ENCODE measurements at places on chromosomes 7 and 10.

- DNase-seq: no peak
Observed at GRCh38 chr7:5647816-5648215, 133.6 kb downstream of the RNF216 start.

- no peak for DNase-seq
Observed at GRCh38 chr10:107275806-107276205, 111.3 kb upstream of the SORCS1 start.

DNA sequence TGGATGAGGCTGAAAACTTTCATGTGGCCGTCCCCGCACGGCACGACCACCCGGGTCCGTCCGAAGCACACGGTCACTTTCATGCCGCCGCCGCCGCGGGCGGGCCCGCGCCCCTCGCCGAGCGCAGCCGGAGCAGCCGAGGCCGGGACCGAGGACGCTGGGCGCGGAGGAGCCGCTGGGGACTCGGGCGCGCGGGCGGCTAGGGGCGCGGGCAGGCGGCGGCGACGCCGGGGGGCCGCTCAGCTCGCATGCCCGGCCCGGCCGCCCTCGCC, 247 bp downstream of the PARD3 start:
- DNase-seq: no peak

DNA sequence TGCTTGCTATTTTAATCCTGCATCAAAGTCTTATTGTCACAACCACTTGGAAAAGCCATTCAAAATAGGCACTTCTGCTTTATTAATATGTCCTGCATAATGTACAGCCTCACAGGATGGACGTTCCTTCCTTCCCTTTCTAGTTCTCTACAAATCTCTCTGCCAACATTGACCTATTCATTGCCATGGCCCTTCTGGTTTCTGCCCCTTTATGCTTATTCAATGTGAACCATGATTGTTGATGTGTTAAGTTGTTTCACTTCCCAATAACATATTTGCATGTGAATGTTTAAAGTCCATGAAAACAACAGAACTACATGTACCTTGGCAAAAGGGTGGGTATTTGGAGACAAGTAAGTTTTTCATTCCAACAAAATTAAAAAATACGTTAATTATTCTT, 45.7 kb downstream of the COL28A1 start:
- no peak for DNase-seq

- no peak for DNase-seq
Observed at GRCh38 chr10:101022967-101023705, 7.8 kb downstream of the PDZD7 start.

DNA sequence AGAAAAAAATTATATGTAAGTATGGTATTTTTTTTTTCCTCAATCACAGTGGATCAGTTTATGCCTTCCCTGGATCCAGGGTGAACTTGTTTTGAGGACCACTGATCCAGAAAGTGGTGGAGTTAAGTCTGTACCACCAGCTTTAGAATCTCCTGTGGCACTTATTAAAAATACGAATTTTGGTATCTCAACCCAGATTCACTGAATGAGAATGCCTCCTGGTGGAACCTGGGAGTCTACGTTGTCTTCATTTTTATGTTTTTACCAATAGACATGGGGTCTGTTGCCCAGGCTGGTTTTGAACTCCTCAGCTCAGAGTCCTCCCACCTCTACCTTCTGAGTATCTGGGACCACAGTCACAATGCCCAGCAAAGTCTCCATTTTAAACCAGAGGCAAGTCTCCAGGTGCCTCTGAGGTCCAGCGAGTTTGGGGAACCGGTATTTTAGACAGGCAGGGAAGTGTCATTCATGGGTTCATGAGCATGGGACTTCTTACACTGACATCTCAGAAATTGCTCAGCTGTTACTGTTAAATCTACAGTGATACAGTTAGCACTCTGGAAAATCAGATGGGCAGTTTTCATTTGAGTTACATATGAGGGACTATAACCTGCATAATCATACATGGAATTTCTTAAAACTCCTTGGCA, 200.9 kb downstream of the AUTS2 start:
- DNase-seq: no peak

DNA sequence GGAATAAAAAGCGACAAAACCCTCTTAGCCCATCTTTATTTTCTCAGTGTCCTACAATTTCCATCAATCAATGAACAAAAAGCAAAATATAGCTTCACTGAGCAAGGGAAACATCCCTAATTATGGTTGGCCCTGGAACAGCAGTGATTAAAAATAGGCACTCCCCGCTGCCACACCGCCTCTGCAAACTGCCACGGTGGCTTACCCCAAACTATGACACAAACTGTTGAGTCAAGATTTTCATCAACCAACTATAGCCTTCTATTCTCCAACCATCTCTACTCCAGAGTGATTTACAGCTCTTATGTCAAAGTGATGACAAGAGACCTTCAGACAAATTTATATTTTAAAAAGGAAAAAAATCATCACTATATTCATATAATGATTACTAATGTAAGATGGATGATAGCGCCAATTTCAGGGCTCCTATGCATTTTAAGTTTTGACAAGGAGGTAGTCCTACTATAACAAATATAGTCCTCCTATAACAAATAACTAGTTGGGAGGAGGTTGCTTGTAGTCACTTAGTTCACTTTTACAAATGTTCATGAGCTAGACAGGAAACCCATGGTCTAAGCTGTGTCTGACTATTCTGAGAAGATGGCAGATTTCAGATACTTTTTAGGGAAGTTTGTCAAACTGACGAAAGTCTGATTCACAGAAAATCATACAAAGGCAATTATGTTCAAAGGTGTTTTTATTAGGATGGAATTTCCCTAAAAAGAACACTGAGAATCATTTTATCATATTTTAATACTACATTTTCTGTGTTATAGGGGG, 26.3 kb downstream of the DENND11 start:
- DNase-seq: no peak

DNA sequence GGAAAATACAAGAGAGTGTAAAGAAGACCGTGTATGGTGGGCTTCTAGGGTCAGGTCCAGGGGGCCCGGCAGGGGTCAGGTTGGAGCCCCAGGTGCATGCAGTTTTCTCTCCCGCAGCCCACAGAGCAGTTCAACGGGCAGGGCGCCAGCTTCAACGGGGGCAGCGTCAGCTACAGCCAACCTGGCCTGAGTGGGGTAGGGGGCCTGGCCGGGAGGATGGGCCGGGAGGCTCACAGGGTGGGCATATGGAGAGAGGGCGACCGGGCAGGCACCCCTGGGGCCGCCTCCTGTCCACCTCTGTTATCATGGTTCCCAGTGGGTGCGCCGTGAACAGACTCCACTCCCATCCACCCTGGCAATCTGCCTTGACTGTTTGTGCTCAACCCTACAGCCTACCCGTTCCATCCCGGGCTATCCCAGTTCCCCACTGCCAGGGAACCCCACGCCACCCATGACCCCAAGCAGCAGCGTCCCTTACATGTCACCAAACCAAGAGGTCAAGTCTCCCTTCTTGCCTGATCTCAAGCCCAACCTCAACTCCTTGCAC, 11.5 kb downstream of the ZMIZ2 start:
- DNase-seq: no peak

- peak; percentile 89 for DNase-seq
Observed at GRCh38 chr7:6435486-6436384, 12.0 kb downstream of the DAGLB start.

- no peak for DNase-seq
Observed at GRCh38 chr10:58107506-58107905, 160.2 kb downstream of the IPMK start.

Data from CD4-positive, alpha-beta T cell treated with Interleukin-21 for 1 hour (primary cell).